ENCODE measurements at places on chromosomes 3 and 15.

DNA sequence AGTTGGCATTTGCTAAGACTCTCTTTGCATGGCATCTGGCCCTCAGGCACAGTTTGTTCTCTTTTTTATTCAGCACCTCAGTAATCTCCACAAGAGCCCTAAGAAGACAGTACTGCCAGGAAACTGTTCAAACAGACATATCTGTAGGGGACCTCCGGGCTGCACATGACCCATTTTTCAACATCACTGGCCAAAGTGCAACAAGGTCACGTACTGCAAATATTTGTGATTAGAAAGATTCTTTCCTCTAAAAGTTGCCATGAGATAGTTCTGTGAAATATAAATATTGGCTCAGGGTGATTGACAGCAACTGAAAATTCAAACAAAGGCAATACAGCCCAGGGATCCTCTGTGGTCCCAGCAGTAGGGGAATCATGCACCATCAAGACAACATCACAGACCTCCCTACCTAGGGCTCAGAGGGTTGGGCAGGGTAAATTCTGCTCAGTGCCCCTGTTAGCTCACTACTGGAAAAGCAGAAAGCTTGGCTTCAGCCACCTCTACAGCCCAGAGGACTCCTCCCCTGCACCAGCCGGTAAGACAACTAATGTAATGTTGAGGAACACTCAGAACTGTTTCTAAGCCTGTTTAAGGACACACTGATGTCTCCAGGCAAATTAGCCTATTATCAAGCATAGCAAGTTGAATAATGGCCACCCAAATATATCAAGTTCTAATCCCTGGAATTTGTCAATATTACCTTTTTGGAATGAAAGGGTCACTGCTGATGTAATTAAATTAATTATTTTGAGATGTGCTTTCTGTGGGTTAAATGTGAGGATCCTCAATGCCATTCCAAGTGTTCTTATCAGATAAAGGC lies 117.4 kb upstream of the LPP start:
- no peak for DNase-seq

GRCh38 chr3:184795522-184796190 lies 16.3 kb upstream of the VPS8 start:
- DNase-seq, result no peak

- DNase-seq, result peak; percentile 16
Observed at GRCh38 chr3:127671523-127672428, 976 bp upstream of the ABTB1 start.

DNA sequence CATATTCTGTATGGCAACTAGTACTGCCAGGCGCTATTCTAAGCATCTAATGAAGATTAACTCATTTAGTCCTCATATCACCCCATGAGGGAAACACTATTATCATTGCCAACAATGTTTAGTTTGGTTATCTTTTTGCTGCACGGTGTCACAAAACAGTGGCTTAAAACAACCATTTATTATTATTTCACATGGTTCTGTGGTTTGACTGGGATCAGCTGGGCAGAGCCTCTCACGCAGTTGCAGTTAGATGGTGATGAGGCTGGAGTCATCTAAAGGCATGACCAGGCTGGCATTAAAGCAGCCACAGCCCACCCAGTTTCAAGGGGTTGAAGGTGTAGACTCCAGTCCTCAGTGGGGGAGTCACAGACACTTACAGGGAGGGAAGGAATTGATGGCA lies 32.8 kb upstream of the RASA2 start:
- no peak for DNase-seq

GRCh38 chr3:119664850-119665379 lies 4.5 kb upstream of the POPDC2 start:
- DNase-seq, result no peak

GRCh38 chr3:149830902-149831301 lies 17.9 kb downstream of the RNF13 start:
- no peak for DNase-seq

DNA sequence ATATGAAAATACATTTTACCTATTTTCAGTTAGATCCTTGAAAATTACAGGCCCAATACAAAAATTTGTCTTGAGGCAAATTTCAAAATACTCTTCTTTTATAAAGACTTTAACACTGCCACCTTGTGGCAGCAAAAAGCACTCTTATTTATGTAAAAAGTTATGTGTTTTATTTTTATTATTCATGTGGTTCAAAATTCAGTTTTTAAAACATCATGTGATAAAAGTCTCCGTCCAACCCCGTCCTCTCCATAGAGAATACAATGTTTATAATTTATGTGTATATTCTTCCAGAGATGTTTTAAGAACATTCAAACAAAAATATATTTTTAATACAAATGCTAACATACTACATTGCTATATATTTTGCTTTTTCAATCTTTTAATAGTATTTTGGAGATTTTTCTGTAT lies 36.9 kb upstream of the TRIM59 start:
- no peak for DNase-seq

GRCh38 chr15:70339571-70340493 lies 242.1 kb upstream of the TLE3 start:
- no peak for DNase-seq

DNA sequence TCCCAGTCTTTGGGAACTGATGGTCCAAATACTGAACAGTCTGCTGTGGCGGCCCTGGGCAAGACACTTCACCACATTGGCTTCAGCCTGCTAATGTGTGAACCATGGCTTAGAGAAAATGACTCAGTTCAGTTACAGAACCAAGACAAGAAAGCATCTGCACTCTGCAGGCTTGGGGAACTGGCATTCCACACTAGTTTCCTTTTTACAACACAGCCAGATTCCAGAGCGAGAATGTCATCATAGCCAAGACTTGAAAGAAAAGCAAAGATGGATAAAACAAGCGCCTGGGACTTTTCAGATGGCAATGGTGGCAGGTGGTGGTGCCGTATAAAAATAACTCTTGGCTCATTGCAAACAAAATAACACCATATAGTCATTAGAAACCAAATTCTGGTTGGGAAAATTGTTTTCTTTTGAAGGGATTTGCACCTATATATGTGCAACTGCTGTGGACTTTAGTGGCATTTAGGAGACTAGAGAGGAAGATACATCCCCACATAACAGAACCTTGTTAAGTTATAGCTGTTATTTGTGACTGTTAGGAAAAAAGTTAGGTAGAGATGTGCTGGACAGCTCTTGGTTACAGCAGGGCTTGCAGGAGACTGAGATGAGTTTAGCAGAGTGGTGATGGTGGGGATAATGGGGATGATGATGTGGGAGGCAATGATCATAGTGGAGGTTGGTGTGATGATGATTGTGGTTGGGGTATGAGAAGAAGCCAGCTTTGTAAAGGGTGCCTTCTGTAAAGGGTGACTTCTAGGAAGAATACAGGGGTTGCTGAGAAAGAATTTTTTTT lies 273.6 kb downstream of the THRB start:
- no peak for DNase-seq

DNA sequence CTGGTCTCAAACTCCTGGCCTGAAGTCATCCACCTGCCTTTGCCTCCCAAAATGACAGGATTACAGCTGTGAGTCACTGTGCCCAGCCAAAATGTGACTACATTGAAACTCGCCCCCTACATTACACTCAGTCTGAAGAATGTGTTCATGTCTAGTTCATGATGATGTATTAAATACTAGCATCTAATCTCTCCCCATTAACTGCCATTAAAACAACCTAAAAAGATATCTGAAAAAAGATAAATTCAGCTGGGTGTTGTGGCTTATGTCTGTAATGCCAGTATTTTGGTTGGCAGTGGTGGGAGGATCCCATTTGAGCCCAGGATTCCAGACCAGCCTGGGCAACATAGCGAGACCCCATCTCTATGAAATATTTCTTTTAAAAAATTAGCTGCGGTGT lies 159.4 kb downstream of the PCCB start:
- no peak for DNase-seq

DNA sequence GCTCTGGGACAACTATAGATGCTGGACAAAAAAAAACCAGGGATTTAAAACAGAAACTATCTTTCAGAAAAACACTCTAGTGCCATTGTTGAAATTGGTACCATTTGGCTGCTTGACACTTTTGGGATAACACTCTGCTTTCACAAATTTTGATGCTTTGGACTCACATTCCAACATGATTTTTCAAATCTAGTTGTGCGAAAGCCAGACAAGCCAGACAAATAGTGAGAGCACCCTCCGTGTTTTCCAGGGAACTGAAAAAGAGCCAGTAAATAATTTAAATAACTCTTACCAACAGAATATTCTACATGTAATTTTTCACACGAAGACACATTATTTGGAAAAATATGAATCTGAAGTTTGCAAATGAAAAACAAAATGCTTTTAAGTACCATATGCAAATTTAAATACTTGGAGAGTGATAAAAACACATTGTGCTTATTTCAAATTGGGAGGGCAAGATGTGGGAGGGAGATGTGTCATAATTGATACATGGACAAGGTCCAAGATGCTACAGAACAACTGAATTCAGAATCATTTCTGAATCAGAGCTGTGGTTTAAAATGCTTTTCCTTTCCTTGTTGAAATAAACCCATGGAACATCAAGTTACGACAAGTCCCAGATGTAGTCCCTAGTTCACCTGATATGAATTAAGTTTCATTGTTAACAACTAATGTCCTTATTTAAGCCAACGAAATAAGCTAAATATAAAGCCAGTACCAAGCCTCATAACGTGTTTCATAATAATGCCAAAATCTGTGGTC lies 144.2 kb upstream of the SOX2 start:
- DNase-seq, result no peak

GRCh38 chr3:122410639-122411038 lies 5.2 kb downstream of the WDR5B start:
- no peak for DNase-seq

GRCh38 chr3:145952536-145952935 lies 208.4 kb downstream of the PLOD2 start:
- DNase-seq, result no peak

GRCh38 chr3:51539291-51539941 lies 897 bp downstream of the RAD54L2 start:
- DNase-seq, result no peak

DNA sequence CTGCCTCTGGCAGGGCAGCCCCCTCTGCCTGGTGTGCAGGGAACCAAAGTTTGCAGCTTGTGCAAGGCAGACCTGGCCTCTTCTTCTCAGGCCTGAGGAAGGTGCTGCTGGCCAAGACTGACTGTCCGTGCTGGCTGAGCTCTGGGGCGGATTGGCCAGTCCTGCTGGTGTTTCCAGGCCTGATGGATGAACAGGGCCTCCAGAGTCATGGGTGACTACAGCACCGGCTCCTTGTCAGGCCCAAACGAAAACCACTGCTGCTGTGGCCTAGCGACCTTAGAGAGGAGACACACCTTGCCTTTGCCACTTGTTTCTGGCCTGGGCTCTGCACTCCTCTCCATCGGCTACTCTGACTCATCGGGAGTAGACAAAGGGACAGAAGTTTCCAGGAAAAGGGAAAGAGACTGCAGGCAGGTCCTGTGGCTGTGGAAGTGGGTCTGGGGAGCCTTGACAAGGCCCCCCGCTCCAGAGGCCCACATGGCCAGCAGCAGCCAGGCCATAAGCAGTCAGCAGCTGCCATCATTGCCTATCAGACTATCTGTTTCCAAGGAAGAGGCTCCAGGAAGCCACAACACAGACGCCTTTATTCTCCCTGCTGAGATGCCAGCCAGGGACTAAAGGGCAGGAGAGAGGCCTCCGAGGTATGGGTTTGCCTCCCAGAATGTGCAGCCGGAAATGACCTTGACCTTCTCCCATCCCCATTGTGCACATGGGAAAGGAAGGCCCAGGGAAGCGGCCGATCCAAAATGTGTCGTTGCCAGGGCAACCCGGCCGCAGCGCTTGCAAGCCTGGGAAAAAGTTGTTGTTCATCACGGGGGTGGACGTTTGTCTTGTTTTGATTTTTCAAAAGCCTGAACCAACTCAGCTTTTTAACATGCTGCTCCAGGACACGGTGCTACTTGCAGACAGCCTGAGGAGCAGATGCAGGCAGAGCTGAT lies 160.5 kb downstream of the CHSY1 start:
- no peak for DNase-seq

GRCh38 chr3:105686278-105686897 lies 182.4 kb downstream of the CBLB start:
- no peak for DNase-seq

GRCh38 chr3:39349080-39349479 lies 19.6 kb downstream of the CCR8 start:
- no peak for DNase-seq

DNA sequence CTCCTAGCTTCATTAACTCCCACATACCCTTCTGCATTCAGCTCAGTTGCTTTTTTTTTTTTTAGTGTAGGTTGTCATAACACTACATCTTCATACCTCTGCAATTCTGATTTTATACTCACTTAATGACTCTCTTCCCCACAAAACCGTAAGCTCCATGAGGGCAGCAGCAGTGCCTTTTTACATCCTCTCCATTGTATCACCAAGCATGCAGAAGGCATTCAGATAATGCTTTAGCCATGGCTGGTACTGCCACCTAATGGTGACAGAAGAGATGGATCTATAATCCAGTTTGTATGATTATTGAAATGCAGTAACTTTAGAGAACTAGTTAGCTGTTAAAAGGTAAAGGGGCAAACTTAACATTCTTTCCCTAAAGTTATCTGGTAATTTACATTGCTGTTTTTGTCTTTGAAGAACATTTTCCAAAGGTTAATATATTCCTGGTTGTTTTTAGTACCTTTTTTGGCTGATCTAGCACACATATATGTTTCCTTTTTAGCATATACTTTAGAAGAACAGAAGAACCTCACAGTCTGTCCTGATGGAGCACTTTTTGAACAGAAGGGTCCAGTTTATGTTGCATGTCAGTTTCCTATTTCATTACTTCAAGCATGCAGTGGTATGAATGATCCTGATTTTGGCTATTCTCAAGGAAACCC lies 36.8 kb downstream of the ATP1B3 start:
- no peak for DNase-seq

DNA sequence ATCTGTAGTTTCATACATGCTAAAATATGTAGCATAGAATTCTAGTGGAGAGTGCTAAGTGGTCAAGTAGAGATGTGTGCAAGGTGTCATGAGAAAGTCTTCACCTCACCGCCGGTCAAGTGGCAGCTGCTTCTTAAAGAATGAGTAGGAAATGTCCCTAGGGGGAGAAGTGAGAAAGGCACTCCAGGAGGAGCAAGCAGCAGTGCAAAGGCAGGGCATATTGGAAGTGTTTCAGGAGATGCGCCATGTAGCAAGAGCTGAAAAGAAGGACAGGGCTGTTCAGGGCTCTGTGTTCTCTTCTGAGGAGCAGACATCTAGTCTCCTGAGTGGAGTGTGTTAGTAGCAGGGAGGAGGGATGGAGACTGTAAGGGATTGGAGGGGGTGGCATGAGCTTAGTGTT lies 312.4 kb upstream of the SEMA6D start:
- DNase-seq, result no peak

DNA sequence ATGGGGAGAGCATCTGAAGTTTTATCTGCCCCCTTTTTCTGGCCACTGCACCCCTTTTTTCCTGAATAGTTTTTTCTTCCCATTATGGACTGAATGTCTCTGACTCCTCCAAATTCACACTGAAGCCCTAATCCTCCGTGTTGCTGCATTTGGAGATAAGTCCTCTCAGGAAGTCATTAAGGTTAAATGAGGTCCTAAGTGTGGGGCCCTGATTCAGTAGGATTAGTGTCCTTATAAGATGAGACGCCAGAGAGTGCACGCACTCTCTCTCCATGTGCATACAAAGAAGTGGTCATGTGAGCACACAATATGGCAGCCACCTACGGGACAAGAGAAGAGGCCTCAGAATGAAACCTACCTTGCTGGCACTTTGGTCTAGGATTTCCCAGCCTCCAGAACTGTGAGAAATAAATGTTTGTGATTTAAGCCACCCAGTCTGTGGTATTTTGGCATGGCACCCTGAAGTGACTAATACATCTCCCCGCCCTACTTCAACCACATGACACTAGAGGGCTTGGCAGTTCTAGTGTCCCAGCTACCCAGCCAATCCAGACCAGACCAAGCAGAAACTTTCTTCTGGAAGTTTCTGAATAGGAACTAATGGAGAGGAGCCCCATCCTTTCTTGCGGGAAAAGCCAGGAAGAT lies 191.3 kb downstream of the PDE8A start:
- no peak for DNase-seq

- DNase-seq, result no peak
Observed at GRCh38 chr3:122586098-122586497, 8.6 kb downstream of the PARP15 start.
